CD4-positive, alpha-beta T cell treated with Interleukin-17A for 4 hours (primary cell): ENCODE measurements at places on chromosomes 6 and 20.

DNA sequence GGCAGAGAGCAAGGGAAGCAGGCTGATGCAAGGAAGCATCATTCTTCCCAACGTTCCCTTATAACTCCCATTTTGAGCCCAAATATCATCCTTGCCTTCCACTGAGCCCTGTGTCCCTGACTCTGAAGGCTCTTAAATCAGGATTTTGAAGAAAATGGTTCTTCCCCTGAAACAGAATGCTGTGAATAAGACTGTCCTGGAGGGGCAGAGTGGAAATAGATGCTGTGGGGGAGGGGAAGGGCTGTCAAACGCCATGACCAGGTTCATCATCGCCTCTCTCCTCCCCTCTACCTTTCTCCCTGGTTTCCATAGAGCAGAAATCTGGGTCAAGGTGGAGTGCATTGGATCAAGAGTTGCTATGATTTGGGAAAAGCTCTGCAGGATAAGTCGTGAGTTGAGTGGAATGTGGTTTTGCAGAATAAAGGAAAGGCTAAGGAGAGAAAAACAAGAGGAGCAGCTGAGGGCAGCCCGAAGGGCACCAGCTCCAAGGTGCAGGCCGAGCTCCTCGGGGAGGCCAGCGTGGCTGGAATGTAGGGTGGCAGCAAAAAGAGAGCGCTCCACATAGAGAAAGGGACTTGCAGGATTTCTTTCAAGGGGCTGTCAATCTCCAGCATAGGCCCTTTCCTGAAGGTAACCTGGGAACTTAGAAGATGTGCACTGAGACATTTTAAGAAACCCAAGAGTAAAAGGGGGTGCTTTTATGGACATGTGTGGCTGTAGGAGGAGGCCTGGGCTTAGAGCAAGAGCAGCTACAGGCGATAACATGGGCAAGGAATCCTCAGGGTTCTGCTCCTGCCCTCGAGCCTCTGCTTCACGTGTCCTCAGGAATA, 120.8 kb upstream of the CDYL start:
- no peak for DNase-seq

GRCh38 chr20:63942250-63942951, 13.8 kb downstream of the UCKL1 start:
- DNase-seq = peak; percentile 71

DNA sequence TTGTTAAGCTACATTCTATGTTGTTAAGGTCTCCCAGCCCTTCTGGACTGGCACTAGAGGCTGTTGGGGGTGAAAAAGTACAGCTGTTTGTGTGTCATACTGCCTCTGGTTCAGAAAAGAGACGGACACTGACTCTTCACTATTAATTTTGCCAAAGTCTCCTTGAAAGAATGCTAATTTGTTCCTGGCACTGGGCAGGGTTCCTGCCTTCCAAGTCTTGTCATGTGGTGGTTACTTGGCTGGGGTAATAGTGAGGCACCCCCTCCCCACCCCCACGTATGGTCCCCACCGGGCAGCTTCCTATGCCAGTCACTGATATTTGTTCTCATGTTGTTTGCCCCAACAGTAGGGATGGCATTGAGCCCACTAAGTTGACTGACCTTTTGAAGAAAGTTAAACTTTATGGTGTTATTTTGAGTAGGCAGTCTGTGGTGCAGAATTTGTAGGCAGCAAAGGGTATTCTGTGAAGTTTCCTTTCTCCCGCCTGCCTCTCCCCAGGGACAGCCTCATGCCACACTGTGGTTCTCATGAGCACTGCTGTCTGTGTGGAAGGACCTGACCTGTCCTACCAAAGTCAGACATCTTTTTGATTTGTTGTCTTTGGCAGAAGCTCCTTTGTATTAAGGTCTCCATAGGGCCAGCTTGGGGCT, 8.7 kb downstream of the CDS2 start:
- no peak for DNase-seq

- DNase-seq = no peak
Observed at GRCh38 chr20:36126836-36127527, 27.6 kb upstream of the EPB41L1 start.

- no peak for DNase-seq
Observed at GRCh38 chr6:7542874-7543624, 1.6 kb downstream of the DSP start.

DNA sequence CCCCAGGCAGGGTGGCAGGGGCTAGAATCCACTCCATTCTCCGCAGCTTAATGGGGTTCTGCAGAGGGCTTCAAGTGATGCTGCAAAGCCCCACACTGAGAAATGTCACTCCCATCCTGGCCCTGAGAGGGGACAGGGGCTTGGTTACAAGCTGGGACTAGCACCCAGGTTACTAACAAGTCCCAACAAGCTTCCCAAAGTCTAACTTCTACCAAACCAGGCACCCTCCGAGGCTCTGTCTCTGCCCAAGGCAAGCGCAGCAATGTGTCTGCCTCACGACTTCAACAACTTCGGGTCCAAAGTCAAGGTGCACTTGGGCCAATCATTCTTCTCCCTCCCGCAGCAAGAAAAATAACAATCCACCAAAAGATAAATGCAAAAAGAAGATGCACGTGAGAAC, 45.6 kb downstream of the NFATC2 start:
- no peak for DNase-seq

DNA sequence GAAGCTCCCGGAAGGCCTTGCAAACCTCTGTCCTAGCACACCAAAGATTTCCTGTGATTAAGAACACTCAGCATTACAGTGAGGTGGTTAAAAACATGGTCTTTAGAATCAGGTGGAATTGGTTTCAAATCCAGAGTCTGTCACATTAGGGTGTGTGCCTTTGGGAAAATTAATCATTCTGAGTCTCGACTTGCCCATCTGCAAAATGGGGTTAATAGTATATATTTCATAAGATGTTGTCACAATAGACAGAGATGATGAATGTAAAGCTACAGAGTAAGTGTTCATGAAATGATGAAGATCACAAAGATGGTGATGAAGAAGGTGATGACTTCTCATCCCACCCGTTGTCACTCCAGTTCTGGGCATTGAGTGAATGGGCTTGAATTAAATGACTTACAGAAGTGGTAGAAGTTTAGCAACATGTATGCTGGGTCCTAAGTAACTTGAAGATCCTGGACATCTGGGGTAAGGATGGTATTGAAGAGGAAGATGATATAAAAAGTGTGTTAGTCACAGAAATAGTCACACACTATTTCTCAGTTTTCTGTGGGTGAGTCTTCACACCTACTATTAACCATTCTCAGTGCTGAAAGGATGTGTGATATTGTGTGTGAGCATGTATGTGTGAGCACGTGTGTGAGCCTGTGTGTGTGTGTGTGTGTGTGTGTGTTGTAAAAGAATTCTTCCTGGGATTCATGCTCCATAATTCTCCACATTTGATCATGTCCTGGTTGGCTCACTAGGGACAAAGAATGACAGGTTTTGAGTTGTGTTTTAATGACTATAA, 28.0 kb upstream of the NEDD9 start:
- no peak for DNase-seq

DNA sequence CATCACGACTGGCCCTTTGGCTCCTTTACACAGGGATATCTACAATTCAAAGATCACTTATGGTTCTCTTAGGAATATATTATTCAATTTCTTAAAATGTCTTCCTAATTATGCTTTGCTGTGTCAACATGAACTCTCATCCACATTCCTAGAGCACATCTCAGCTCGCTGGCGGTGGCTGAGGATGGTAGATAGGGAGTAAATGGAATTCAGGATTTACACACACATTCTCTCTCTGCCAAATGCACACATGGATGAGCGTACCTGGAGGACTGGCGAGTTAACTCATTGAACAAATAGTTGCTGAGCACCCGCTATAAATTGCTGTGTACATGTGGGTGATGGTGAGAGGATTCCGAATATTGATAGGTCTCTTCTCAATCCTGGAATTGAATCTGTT, 4.8 kb upstream of the MRPS10 start:
- DNase-seq = no peak

GRCh38 chr6:25997921-25998320, 35.3 kb downstream of the TRIM38 start:
- DNase-seq = no peak

- no peak for DNase-seq
Observed at GRCh38 chr6:47022191-47022590, 19.9 kb downstream of the ADGRF1 start.

DNA sequence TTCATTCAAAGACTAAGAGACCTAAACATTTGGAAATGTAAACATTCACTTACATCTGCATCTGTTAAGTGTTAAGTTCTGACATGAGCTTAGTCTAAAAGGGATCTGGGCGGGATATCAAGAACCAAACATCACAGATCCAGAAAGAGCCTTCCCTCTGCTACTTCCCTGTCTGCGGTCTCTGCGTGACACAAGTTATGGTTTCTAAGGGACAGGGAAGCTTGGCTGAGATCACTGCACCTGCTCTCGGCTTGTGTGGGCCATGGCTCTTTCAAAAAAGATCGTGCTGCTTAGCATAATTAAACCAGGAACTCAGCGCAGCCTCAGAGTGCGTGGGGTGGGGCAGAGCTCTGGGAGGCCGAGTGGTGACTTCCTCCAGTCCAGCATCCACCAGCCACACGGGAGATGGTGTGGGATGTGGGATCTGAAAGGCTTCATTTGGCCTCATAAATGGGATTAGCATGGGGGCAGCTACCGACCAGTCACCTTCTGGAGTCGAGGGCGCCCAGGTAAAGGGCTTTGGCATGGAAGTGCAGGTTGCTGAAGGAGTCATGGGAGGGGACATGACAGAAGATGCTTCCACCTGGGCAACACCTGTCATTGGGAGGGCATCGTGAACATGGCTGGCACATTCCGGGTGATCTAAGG, 16.7 kb upstream of the RAMACL start:
- no peak for DNase-seq

GRCh38 chr6:110951986-110952794, 6.3 kb upstream of the GTF3C6 start:
- no peak for DNase-seq

GRCh38 chr6:140660295-140660694, 1285.8 kb upstream of the CITED2 start:
- DNase-seq = no peak

- DNase-seq = no peak
Observed at GRCh38 chr6:2980465-2980855, 9.1 kb upstream of the SERPINB6 start.
